ENCODE measurements at places on chromosomes 7 and 10.

DNA sequence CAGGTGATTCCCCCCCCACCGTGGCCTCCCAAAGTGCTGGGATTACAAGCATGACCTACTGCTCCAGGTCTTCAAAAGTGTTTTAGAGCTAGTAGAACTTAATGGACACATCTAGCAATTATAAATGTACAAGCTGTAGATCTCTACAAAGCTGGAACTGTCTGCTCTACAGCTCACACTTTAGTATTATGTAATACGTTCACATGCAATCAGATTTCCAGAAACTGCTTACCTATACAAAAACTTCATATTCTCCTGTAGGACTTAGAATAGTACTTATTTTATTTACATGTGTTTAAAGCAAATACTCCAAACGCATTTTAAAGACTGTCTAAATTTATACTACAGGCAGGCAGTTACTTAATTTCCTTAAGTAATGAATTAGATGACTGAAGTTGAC lies 39.2 kb upstream of the ASL start:
- no peak for DNase-seq

DNA sequence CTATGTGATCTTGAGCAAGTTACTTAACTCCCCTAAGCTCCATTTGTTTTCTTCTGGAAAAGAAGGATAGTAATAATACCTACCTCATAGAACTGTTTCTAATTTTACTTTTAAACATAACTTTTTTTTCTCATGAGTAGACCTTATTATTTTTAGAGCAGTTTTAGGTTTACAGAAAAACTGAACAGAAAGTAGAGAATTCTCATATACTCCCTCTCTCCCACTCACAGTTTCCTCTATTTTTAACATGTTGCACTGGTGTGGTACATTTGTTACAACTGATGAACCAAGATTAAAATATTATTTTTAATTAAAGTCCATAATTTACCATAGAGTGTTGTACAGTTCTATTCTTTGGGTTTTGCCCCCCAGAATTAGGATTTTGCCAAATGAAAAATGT lies 221.3 kb upstream of the CSTF2T start:
- DNase-seq = no peak

DNA sequence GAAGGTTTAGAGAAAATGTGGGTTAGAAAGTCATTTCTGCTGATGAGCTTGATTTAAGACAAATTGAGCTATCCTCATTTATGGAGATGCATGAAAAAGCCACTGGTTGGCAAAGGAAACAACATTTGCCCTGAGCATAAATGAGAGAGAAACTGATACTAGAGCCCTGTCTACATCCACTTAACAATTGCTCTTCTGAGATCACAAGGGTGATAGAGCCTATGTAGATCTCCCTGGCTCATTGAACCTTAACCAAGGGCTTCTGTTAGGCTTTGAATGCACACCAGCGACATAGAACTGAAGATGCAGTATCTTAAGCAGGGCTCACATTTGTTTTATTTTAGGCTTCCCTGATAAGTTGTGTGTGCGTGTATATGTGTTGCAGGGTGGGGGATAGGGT lies 35.0 kb downstream of the GPR141 start:
- no peak for DNase-seq

- DNase-seq = no peak
These were observed 35.7 kb upstream of the PLEKHA1 start for GRCh38 chr10:122338609-122339441.

GRCh38 chr10:106053061-106053460 lies 1111.4 kb downstream of the SORCS1 start:
- no peak for DNase-seq

- DNase-seq = no peak
These were observed 3.0 kb upstream of the HOXA2 start for GRCh38 chr7:27105301-27106031.

DNA sequence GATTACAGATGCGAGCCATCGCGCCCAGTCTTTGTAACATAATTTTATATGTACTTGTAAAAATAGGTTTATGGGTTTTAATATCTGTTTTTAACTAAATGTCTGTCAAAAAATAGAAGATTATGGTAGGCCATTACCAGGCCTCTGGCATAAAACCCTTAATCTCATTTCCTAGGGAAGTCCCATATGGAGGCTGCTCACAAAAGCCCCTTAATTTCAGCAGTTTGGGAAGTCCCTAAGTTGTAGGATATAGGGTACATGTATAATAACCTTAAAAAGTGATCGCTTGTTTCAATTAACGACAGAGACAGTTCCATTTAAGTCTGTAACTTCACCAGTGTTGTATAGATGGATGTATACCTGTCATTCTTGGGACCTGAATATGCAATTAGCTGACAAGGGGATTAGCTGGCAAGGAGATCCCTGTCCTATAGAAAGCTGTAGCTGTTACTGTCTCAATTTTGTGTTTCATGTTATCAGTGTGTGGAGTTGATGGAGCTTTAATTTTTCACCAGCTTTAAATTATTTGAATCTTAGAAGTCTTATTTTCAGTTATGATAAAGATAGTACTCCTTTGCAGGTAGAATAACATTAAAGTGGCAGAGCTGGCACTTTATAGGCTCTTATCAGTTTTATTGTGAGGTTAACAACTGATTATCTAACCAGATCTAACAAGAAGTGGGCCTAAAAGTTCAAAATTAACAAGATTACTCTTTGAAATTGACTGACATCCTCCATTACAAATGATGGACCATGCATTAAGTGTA lies 10.5 kb downstream of the TRIM24 start:
- DNase-seq = no peak

GRCh38 chr10:66813122-66813521 lies 112.7 kb upstream of the LRRTM3 start:
- no peak for DNase-seq

DNA sequence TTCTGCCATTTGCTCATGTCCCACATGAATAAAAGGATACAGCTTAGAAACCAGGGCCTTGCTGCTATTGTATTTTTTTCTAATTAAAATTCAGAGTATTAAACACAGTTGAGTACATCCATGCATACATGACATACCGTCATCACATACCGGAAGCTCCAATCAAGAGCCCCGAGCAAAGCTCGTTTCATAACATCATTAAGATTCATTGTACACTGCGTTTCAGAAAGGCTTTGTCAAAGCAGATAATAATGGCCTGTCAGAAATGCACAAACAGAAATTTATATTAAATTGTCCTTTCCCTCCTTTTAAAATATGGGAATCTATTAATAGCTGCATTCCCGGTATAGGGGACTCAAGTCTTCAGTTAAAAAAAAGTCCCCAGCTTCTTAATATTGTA lies 103.4 kb downstream of the PRTFDC1 start:
- DNase-seq = no peak

DNA sequence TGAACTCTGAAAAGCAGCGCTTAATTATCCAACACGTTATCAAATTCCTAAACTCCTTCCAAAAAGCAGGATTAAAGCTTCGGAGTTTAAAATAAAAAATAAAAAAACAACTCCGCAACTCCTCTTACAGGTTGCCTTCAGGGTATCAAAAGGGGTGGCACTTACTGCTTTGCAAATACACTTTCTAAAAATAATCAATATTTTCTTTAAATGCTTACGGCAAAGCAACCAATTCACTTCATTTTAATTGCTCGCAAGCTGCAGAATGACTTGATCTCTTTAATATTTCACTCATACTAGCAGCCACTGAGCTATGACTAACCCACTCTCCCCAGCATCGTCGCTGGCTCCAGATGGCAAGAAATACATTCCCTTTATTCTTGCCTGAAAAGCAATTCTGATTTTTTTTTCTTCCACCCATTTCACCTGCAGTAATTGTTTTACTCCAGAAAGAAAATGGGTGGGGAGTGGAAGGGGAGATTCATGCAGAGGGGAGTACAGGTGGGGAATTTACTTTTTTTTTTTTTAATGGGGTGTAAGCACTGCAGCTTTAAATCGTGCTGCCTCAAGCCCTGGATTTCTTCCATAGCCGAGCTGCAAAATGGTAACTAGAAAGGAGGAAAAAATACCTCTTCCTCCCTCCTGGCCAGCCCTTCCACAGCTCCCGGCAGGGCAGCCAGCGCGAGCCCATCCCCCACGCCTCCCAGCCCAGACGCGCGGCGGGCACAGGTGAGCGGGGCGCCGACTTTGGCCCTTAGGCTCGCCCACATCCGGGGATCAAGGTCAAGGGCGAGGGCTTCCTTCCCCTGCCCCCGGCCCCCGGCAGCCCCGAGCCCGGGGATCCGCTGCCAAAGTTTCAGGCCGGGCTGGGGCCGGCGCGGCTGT lies 54.2 kb upstream of the FHIP2A start:
- DNase-seq = no peak

DNA sequence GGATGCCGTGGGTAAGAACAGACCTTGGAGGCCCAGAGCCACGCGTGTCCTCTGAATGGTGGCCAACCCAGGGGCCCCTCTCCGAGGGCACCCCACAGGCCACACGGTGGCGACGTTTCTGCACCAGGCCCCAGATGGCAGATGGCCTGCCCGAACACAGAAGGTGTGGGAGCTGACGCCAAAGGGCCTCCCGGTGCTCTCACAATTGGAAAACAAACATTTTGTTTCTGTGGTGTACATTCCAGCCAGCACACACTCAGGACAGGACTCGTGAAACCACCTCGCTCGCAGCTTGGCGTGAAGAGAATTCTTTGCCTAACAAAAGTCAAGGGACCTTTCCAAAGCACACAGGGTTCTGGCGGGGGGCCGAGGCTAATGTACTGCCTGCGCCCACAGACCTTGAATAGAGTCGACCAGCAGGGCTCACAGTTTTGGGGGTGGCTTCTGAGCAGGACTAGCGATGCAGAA lies 112.1 kb downstream of the FAM53B start:
- peak; percentile 41 for DNase-seq

- DNase-seq = no peak
These were observed 9.5 kb upstream of the GGCT start for GRCh38 chr7:30514177-30514576.

DNA sequence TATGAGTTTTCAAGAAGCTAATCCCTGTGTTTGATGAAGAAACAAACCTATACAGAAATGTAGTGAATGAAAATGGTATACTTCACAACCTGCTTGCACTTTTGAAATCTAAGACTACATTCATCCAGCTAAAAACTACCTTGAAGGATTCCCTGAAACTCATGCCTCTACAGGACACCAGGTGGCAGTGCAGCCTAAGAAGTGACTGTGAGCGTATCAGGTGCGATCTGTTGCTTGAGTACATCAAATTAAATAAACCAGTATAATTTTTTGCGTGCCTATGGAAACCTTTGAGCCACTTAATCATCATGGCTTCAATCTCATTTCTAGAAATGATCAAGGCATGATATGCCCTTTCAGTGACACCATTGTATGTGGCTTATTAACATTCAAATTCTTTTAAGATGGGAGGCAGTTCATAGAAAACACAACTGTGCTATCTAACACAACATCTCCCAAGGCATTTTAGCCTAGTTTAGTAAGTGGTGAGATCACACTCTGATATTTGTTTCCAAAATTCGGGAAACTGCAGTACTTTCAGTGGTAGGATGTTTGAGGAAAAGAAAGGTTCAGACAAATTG lies 57.4 kb downstream of the PPP1R17 start:
- DNase-seq = peak; percentile 31

DNA sequence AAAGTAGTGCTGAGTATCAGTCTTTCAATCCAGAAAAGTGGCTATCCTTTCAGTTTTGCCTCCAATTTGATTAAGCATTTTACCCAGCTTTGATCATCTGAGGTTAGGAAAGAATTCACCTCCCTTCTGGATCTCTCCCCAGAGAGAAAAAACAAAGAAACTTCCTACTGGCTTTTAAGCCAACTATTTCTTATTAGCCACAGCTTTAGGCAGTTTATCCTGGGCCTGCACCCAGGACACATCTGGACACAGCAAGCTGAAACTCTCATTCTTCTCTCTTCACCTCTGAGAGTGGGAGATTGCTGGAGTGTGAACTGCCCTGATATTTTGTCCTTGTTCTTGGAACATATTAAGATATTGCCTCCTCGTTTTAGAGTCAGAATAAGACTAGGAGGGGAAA lies 43.5 kb upstream of the LSM8 start:
- no peak for DNase-seq

DNA sequence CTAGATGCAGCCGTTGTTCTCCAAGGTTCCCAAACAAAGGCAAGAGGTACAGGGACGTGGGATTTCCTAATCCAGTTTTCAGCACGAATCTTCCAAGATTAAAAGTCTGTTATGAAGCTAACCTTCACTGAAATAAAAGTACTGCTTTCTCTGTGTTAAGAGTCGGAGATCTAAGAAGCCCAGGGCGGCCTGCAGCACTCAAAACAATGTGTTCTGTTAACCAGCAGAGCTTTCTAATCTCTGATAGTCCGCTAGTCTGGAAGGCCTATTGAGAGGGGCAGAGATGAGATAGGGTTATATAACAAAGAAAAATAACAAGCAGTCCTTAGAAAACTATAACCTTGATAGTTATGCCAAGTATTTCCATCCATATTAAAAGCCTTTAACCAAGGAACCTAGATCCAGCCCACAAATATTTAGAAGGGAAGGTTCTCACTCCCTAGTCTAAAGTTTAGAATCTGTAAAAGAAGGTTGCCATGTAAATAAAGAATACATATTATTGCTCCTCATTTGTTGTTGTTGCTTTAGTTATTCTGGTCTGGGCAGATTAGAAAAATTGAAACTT lies 106.3 kb upstream of the SVIL start:
- DNase-seq = no peak

DNA sequence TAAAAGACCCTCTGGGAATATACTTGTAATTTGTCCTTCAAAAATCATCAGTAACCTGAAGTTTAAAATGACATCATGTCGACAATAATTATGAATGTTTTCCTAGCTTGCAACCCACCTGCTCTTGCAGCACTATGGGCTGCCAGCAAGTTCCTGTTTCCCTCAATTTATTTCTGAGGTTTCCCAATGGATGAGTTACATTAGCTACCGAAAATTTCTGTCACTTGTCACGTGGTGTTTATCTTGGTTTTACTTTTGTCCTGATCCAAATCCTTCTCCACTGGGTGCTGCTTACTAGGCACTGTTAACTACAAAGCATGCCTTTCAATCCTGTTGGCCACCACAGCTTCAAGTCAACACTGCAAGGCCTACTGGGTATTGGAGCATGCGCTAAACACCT lies 31.5 kb downstream of the GIMAP8 start:
- no peak for DNase-seq

- DNase-seq = no peak
These were observed 54.3 kb downstream of the LRRC18 start for GRCh38 chr10:48885376-48885775.

GRCh38 chr7:12327922-12328321 lies 75.7 kb downstream of the VWDE start:
- no peak for DNase-seq

DNA sequence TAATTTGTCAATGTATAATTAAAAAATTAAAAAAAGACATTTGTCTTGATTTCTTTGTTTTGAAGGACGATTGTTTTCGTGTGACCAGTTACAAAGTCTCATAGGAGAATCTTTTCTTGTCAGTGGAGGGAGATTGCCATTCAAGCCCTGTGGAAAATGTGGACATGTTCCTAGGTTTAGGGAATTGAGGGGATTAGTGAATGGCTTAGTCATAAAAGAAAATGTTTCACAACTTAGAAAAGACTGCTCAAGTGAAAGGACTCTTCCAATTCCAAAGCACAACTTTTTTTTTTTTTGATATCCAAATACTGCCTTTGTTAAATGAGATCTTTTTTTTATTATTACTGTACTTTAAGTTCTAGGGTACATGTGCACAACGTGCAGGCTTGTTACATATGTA lies 140.7 kb upstream of the HABP2 start:
- DNase-seq = no peak

- no peak for DNase-seq
These were observed 34.6 kb upstream of the UNCX start for GRCh38 chr7:1197997-1198625.

GRCh38 chr10:130492266-130492934 lies 356.2 kb downstream of the GLRX3 start:
- DNase-seq = no peak
